ENCODE measurements at places on chromosomes 7 and 10.

GRCh38 chr7:42395607-42396006 is 158.6 kb upstream of the GLI3 start:
- DNase-seq: no peak

DNA sequence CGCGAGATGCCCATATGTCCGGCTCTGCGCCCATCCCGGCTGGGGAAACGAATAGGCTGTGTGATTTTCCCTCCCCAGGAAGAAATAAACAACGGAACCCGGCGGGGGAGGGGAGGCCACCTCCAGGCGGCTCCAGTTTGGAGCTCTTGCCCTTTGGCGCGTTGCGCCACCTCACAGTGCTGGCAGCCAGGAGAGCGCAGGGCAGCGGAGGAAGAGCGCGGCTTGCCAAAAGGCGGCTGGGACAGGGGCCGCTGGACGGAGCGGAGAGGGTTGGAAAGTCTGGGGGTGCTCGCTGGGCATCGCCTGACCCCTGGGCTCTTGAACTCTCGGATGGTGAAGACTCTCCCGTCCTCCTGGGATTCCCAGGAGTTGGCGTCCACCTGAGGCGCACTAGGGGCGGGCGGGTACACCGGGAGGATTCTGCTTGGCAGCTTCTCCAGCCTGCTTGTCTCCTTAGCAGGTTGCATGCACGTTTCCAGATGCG is 5.3 kb upstream of the NEUROG3 start:
- DNase-seq: no peak

DNA sequence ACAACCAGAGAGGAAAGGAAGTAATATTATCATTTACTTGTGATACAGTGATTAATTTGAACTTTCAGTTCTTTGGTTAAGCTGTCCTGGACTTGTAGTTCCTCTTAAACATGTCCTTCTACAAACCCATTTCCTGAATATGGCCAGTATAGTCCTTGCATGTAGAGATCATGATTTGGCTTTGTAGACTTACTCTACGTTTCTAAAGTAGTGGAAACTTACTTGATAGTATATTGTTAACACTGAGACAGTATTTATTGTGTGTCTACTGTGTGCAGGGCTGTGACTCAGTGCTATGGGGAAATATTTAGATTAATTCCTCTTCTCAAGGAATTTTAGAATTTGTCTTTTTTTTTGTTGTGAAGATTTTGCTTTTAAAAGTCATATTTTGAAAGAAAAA is 109.5 kb downstream of the NRF1 start:
- no peak for DNase-seq

GRCh38 chr7:1255817-1256340 is 23.2 kb downstream of the UNCX start:
- DNase-seq: no peak

GRCh38 chr10:96584035-96584434 is 2.8 kb downstream of the TM9SF3 start:
- DNase-seq: no peak

- no peak for DNase-seq
Measured at GRCh38 chr7:99997545-99998137, 17.8 kb upstream of the ZKSCAN1 start.

DNA sequence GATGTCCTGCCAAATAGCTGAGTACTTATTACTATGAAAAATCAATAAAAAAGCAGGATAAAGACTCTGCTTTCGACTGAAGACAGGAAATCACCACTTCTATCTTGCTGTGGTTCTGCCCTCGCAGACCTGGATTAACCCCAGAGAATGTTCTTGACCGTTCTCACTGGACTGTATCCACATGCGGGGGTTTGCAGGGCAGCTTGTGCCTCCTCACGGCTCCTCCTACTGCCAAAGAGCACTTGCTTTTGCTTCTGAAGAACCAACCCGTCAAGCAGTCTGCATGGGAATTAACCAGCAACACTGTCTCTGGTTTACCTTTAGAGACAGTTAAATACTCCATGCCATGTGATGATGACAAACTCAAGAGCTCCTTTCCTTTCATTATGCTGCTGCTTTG is 184.0 kb downstream of the GFRA1 start:
- no peak for DNase-seq

- DNase-seq: no peak
Measured at GRCh38 chr7:105980645-105981396, 17.8 kb downstream of the CDHR3 start.

- DNase-seq: no peak
Measured at GRCh38 chr10:125193306-125193877, 33.0 kb upstream of the CTBP2 start.

DNA sequence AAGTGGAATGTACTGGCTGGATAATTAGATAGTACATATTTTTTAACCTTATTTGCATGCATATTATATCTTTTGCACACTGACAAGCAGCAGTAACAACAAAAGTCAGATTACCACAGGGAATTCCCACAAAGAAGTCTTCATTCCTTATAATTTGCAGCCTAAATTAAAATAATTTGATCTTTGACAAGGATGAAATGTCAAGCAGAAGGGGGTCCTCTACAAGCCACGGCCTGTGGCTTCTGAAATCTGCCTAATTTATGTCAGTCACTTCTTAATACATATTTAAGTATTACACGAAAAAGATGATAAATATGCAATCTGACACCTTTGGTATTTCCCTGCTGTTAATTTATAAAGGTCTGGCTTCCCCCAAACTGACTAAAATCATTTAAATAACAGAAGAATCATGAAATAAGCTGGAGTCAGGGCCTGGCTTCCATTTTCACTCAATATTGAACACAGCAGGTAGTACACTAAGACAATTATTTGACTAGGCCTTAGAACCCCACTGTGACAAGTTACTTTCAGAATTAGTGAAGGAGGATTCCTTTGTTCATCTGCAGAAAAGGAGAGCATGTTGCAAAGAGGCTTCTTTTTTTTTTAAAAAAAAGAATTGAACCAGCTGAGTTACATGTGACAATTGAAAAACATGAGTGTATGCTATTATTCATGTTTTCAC is 351.1 kb upstream of the ETV1 start:
- no peak for DNase-seq

DNA sequence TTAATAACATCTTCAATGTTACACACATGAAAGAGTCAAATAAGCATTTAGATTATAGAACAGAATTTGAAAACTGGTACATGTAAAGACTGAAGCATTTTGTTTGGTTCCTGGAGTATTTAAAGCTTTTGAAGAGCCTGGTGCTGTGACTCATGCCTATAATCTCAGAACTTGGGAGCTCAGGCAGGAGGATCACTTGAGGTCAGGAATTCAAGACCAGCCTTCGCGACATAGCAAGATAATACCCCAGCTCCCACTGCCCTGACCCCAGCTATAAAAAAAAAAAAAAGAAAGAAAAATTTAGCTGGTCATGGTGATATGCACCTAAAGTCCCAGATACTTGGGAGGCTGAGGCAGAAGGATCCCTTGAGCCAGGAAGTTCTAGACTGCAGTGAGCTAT is 87.8 kb downstream of the HDAC9 start:
- no peak for DNase-seq

- DNase-seq: peak; percentile 63
Measured at GRCh38 chr7:107044347-107045194, at the start of gene PRKAR2B. PRKAR2B (plus strand) TSS chr7:107044705; CDS start chr7:107044908, 203 bp downstream.

GRCh38 chr7:27689150-27689549 is 26.5 kb upstream of the HIBADH start:
- no peak for DNase-seq

DNA sequence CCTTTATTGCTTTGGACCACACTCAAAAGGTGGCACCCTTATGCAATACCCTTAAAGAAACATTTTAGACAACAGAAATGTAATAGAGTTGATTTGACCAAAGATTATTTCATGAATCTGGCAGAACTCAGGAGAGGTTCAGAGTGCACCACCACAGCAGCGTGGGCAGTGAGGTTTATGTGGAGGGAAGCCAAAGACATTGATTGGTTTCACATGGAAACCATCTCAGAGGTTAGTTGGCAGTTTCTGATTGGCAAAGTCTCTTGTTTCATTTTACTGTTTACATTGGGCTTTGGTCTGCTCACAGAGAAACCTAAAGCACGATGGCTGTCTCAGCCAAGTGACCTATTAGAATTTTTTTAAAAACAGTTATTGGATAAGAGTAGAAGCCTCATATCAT is 101.3 kb downstream of the SDHAF3 start:
- no peak for DNase-seq

GRCh38 chr10:28624351-28624750 is 53.0 kb upstream of the BAMBI start:
- DNase-seq: no peak

- DNase-seq: no peak
Measured at GRCh38 chr10:117241541-117242462, 888 bp downstream of the SLC18A2 start.

- DNase-seq: no peak
Measured at GRCh38 chr7:79529214-79529880, 75.9 kb upstream of the MAGI2 start.

DNA sequence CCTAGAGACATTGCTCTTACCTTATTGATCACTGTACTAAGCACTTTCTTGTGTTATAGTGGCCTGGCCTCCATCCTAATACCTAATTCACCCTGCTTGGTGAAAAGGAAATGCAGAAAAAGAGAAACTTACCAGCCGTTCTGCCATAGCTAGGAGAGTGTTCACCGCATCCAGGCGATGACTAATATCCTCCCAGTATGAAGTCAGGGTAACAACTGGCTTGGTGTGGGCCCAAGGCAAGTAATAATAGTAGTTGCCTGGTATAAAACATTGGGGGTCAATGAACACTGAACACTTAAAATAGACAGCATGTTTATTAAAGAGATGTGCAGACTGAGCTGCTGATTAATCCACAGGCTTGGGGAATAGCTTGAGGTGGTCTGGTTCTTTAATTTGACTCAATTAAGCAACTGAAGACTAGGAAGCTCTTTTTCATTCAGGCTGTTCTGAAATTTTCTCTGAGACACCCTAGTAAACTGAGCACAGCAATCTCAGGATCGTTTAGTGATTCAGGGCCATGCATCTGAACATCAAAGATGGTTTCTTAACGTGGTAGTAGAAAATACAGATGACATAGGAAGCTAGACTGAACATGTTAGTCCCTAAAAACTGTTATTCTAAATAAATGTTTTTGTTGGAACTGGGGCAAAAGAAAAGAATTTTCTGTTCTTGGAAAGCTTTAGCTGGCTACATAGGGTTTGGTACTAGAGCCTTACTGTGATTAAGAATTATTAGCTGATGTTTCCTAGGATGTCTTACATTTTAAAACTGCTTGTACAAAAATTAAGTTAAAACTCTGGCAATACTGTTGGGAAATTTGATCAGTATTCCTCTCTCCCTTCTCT is 102.2 kb downstream of the MYOF start:
- no peak for DNase-seq

- no peak for DNase-seq
Measured at GRCh38 chr10:62394556-62395018, 20.4 kb downstream of the ZNF365 start.

GRCh38 chr10:131977323-131978096 is 4.2 kb downstream of the BNIP3 start:
- no peak for DNase-seq

- DNase-seq: no peak
Measured at GRCh38 chr10:93293999-93294398, 188.1 kb downstream of the MYOF start.

DNA sequence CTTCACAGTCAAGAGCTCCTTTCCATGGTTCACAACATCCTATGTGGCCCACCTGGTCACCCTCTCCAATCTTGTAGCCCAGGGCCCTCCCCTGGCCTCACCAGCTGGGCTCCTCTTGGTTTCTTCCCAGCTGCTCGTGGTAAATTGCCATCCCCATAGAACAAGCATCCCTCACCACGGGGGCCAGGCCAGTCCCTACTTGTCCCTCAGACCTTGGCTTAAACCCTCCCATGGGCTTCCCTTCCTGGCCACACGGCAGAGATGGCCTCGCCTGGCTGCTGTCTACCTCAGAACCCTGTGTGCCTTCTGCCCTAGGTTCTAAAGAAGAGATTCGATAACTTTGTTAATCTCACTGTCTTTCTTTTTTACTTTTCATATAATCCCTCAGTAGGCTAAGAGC is 153.3 kb upstream of the TCERG1L start:
- no peak for DNase-seq

- no peak for DNase-seq
Measured at GRCh38 chr10:51629934-51630639, 69.3 kb downstream of the CSTF2T start.

DNA sequence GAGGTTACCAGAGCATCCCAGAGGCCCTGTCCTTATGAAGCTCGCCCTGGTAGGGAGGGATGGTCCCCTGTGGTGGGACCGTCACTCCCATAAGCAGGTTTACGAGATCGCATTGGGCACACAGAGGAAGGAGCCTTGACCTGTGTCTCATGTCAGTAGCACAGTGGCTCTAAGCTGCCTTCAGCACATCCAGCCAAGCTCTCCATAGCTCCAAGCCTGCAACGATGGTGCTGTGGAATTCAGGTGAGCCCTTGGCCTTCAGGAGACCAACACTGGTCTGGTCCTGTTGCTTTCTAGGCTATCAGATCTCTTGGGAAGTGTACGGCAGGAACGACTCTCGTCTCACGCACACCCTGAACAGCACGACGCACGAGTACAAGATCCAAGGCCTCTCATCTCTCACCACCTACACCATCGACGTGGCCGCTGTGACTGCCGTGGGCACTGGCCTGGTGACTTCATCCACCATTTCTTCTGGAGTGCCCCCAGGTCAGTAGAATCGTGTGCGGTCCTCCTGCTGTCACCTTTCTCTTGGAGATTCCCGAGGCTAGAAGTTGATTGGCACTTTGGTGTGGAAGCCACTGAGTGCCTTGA is 605.3 kb upstream of the FOXK1 start:
- DNase-seq: no peak

- no peak for DNase-seq
Measured at GRCh38 chr10:43980313-43980712, 331.6 kb upstream of the ZNF32 start.

- no peak for DNase-seq
Measured at GRCh38 chr7:103657474-103657894, 211.5 kb upstream of the SLC26A5 start.
